Activated naive CD8-positive, alpha-beta T cell treated with anti-CD3 and anti-CD28 coated beads for 36 hours (primary cell): ENCODE measurements at places on chromosomes 5 and 9. TPM values are rescaled to one million over a fixed set of nuclear protein-coding genes. Genes with fewer than 3 reads are reported as not detected.
A peak's percentile ranks its signal among the peaks of the same experiment; 100 is the strongest.

GRCh38 chr9:136847088-136847825, 2.0 kb upstream of the PHPT1 start:
- DNase-seq, result peak; percentile 42

DNA sequence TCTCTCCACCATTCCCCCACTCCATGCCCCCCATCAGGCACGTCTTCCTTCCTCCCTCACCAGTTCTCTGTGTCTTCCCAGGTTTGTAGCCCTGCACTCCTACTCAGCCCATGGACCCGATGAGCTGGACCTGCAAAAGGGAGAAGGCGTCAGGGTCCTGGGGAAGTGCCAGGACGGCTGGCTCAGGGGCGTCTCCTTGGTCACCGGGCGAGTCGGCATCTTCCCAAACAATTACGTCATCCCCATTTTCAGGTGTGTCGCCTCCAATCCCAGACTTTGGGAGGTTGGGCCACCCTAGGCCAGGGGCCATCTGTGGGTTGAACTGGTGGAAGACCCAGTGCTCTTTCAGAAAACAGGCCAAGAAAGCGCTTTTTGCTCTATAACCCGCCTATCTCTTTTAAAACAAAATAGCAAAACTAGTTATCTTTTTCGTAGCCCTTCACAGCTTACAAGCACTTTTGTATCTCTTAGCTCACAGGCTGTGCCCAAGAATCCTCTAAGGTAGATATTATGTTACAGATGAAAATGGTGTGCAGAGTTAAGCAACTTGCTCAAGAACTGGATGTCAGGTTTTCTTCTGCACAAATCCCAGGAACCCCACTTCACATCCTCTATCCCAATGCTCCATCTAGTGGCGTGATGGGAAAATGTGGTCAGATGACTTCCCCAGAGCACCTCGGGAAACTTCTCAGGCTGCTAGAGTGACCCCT, 56.2 kb downstream of the PLAC8L1 start:
- peak; percentile 11 for DNase-seq

NR2F1 gene
- total RNA-seq, result not detected

GRCh38 chr9:116005205-116005604, 148.4 kb upstream of the PAPPA start:
- no peak for DNase-seq

DNA sequence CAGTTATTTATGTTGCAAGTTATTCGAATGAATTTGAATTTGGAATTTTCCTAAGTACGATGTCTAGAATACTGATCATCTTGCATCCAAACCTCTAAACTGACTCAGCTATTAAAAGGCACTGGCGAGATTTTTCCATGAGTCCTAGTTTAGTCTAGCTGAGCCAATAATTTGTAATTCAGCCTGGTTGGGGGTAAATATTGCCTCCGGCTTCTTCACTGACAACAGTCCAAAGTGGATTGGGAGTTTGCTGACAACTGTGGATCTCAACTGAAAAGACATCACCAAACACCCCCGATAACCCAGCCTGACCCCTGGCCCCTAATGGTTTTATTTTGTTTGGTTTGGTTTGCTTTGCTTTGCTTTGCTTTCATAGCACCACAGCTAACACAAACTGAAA, 189.8 kb upstream of the DAPK1 start:
- DNase-seq, result no peak

DNA sequence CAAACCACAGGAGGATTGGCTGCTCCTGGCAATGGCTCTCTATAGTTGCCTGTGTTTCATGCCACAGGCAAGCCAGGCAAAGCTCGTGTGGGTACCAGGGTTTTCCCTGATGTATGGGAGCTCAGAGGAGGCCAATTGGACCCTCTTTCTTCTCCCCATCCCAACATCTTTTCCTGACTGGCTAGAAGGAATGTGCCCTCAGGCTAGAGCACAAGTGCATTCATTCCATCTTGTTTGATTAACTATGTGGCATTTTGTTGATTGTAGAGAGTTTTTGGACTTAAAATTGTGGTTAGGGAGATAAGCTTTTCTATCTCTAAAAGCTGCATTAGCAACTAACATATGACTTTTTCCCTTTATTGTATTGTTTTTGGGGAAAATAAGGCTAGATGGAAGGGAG, 561.3 kb downstream of the PSAT1 start:
- no peak for DNase-seq

HMGCR gene
- total RNA-seq, result 48.3 TPM

IL9 gene
- not detected for total RNA-seq

GRCh38 chr5:39282561-39282960, 63.2 kb upstream of the FYB1 start:
- no peak for DNase-seq

DNA sequence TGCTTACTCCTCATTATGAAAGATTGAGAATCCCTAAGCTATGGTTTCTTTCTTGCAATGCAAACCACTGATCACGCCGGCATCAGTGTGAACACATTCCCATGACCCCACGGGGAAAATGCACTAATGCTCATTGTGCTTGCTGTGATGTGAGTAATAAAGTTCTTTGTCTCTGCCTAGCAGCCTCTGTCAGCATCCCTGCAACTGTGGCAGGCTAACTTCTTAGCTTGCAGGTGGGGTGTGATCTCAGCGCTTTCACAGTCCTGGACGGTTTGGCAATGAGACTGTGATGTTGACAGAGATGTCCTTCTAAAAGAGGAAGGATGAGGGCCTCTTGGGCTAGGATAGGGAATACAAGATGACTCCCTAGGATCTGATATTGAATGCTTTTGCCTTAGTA, 1218.7 kb downstream of the EFNA5 start:
- DNase-seq, result no peak

DNA sequence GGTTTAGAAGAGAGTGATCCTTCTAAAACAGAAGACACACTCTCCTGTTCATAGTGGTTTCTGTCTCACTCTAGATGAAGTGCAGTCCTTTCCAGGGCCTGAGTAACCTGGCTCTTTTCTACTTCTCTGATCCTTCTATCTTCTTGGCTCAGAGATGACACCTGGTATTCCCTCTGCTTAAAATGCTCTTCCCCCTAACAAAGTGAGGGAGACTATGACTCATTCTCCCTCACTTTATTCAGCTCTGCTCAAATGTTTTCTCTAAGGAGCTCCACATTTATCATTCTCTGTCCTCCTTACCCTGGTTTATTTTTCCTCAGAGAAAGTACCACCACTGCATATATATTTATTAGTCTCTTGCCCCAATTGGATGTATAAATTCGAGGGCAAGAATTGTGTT, 24.6 kb downstream of the TUT7 start:
- DNase-seq, result no peak

- DNase-seq, result no peak
These were observed 173.0 kb upstream of the DAPK1 start for GRCh38 chr9:87324613-87325194.

GRCh38 chr9:133254471-133254870, 20.5 kb downstream of the ABO start:
- DNase-seq, result no peak

TMEM252 gene
- not detected for total RNA-seq

DNA sequence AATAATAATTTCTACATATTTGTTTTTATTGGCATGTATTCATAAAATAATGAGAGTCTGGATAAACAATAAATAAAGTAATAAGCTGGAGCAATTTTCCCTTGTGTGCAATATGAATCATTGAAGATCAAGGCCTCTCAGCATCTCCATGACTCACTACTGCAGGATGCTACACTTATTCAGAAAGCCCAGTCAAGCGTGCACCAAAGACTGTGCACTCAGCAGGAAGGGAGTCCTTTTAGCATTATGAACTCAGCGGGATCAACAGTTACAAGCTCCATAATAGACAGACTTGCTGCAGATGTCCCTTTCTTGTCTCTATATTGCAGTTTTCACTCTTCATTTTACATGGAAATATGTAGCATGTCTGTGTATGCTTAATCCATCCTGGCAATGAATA, 485.3 kb downstream of the CDH9 start:
- no peak for DNase-seq

PCDHB9 gene
- total RNA-seq, result not detected

- DNase-seq, result peak; percentile 58
These were observed 47.8 kb upstream of the IER5L start for GRCh38 chr9:129225815-129226214.

GRCh38 chr5:170630711-170631141, 126.9 kb downstream of the KCNIP1 start:
- DNase-seq, result no peak

TRIM36 gene
- total RNA-seq, result 0.04 TPM

DNA sequence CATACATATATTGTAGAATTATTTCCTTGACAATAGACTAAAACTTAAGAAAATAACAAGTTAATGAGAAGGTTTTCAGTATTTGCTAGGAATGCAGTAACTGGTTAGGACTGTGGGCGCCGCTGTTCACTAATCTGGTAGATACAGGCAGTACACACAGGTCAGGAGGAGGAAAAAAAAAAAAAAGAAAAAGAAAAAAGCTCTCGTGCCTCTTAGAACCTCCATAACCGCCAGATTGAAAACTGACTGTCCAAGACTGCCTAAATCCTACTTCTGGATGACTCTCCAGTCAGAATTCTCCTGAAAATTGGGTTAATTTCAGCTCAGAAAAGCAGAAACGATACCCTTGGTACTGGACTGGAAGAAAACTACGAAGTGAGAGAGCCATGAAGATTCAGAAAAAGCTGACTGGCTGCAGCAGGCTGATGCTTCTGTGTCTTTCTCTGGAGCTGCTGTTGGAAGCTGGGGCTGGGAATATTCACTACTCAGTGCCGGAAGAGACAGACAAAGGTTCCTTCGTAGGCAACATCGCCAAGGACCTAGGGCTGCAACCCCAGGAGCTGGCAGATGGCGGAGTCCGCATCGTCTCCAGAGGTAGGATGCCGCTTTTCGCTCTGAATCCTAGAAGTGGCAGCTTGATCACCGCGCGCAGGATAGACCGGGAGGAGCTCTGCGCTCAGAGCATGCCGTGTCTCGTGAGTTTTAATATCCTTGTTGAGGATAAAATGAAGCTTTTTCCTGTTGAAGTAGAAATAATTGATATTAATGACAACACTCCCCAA, at the start of gene PCDHGA1:
TSS of gene PCDHGA1 (plus strand) at position 216 of the 782 bp plus-strand sequence.
- DNase-seq, result no peak

DNA sequence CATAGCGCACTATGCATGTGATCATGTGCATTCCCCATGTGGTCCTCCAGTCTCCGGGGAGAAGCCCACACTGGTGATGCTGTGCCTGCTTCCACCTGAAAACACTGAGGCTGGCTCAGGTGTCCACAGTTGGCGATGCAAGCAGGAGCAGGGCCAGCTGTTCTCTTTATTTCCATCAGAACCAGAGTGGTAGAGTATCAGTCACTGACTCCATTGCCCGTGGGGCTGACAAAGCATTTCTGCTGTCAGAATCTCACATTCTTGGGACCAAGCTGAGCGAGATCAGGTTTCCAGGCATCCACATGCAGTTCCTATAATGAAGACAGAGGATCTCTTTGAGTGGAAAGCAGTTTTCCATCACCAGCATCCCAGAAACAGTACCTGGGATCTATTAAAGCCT, 52.5 kb downstream of the GADD45G start:
- DNase-seq, result no peak

GRCh38 chr5:74192606-74193299, 447.8 kb downstream of the ENC1 start:
- no peak for DNase-seq

DNA sequence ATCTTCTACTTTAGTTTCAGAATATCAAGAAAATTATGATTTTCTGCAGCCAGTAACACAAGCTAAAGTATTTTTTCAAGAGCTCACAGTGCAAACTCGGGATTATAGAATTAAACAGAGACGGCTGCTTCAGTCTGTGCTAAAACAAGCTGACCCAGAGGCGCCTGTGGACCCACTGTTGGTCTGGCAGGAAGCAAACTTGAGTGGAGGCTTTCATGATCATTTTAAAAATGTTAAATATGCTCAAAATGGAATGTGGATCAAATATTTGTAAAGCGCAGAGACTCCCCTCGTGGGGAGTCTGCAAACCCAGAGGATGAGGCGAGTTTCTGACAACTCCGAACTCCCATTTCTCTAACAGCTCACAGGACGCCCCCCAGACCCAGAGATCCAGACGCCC, 13.0 kb downstream of the ROR2 start:
- no peak for DNase-seq

- peak; percentile 31 for DNase-seq
These were observed 2.0 kb downstream of the MYO10 start for GRCh38 chr5:16934123-16934522.

FAM174A gene
- total RNA-seq, result 5.8 TPM

MCIDAS gene
- total RNA-seq, result 0.31 TPM

DNA sequence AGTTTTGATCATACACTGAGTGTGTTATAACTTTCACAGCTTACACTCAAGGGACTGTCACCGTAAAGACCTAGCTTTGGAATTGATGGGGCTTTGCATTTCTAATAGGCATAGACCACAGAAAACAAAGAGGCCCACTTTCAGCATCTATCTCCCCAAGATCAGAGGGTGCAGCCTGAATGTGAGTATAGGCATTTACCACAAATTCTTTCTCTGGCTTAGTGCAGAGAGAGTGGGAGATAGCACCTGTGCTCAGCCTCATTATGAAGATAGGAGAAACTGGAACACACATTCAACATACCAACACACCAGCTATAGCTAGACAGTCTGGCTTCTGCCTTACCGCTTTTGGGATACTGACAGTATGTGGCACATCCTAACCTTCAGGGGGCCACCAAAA, 783.4 kb upstream of the GRAMD2B start:
- no peak for DNase-seq

- no peak for DNase-seq
These were observed 173.7 kb downstream of the GABRB2 start for GRCh38 chr5:161372682-161373344.

ABO gene
- total RNA-seq, result not detected

- no peak for DNase-seq
These were observed 65.1 kb downstream of the NEK6 start for GRCh38 chr9:124322618-124323432.

DNA sequence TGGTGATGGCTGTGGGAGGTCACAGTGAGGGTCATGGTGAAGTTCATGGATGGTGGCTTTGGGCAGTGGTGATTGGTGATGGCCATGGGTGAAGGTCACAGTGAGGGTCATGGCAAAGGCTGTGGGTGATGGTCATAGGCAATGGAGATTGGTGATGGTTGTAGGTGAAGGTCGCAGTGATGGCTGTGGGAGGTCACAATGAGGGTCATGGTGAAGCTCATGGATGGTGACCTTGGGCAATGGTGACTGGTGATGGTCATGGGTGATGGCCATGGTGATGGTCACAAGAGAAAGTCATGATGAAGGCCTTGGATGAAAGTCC, 115.6 kb upstream of the IRX4 start:
- DNase-seq, result no peak

ORM2 gene
- not detected for total RNA-seq

DNA sequence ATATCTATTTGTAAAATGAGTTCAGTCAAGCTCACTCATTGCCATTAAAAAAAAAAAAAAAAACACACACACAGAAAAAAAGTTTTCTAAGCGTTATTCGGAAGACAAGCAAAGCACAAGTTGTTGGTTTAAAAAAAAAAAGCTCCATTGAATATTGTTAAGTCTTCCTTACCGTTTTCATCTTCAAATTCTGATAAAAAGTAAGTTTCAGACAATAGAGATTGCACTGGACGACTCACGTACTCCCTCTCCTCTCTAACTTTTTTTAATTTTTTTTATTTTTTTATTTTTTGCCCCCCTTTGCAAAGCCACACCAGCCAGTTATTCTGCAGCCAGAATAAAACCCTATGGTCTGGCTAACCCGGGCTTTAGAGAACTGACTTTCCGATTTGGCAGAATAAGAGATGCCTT, 544 bp downstream of the ADAMTS6 start:
- no peak for DNase-seq
